T-cell (primary cell): ENCODE measurements at places on chromosomes 11 and 22. TPM values are rescaled to one million over a fixed set of nuclear protein-coding genes. Genes with fewer than 3 reads are reported as not detected.
A peak's percentile ranks its signal among the peaks of the same experiment; 100 is the strongest.

The APOBEC3A gene
- total RNA-seq = not detected

The NCAM1 gene
- total RNA-seq = 0.90 TPM

The MTA2 gene
- total RNA-seq = 151 TPM

The C11orf16 gene
- total RNA-seq = not detected

The CRKL gene
- 87.7 TPM for total RNA-seq

The PLA2G3 gene
- not detected for total RNA-seq

DNA sequence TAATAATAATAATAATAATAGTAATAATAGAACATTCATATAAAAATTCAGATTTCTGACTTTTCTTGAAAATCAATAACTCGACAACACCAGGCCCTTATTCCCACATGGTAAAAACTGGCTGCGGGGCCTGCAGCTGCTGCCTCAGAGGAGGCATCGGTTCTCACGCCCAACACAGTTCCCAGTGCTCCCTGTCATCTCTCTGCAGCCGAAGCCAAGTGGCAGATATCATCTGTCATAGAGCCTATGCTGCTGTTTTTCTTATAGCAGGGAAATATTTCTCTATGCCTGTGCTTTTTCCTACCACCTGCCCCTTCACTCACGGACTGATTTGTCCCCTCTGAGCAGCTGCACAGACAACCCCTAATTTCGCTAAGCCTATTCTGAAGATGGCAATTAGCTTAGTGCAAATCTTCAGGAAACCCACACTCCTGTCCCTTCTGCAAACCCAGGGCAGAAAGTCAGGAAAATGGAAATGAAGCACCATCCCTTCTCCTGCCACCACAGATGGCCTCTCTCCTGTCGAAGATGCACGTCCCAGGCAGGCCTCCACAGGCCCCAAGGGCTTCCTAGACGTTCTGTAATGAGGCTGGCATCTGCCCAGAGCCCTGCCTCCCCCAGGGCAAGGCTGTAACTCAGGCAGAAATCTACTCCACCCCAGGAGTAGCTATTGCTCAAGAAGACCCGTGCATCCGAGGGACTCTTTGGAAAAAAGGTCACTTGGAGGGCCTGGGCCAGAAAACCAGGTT lies 66.7 kb downstream of the SYN3 start:
- H3K4me1 ChIP-seq = no peaks in the 10 kb centered on the region
- H3K36me3 ChIP-seq = no peaks in the 10 kb centered on the region
- no peak for DNase-seq
- no peak overlapping the region for H3K4me3 ChIP-seq

DNA sequence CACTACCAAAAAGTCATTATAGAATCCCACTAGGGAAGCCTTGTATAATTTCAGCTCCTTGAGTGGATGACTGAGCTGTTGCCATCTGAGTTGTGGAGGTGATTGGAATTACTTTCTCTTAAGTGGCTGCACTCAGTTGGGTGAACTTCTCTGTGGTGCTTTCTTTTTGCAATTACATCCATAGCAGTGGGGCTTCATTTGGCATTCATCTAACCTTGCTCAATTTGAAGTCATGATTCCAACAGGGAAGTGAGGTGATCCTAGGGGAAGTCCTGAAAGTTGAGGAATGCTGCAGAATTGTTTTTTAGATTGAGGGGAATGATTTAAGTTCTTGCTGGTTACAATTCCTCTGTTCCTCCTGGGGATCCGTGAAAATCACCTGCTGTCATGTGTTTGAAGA lies 39.6 kb downstream of the ARHGAP42 start:
- H3K27me3 ChIP-seq = no peaks in the 10 kb centered on the region
- H3K4me1 ChIP-seq = no peaks in the 10 kb centered on the region
- H3K4me3 ChIP-seq = no peak overlapping the region
- no peaks in the 10 kb centered on the region for H3K36me3 ChIP-seq
- H3K27ac ChIP-seq = no peak overlapping the region

GRCh38 chr11:72413914-72414628 lies 20.3 kb downstream of the CLPB start:
- peaks cover 3% of the 10 kb centered on the region for H3K36me3 ChIP-seq
- no peak overlapping the region for H3K27ac ChIP-seq
- H3K4me3 ChIP-seq = no peak overlapping the region
- H3K4me1 ChIP-seq = no peaks in the 10 kb centered on the region
- DNase-seq = peak; percentile 58

DNA sequence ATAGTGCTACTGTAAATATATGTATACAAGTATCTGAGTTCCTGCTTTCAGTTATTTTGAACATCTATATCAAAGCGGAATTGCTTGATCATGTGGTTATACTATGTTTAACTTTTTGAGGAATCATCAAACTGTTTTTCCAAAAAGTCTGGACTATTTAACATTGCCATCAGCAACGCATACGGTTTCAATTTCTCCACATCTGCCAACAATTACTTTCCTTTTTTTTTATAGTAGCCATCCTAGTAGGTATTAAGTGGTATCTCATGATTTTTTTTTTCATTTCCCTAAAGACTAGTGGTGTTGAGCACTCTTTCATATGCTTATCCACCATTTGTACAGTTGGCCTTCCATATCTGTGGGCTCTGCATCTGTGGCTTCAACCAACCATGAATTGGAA lies 1.3 kb upstream of the UBE4A start:
- H3K4me3 ChIP-seq = no peak overlapping the region
- H3K4me1 ChIP-seq = peaks cover 23% of the 10 kb centered on the region
- no peaks in the 10 kb centered on the region for H3K27me3 ChIP-seq
- H3K27ac ChIP-seq = peak overlapping the region; percentile 82

GRCh38 chr11:10628508-10629236 lies 60.2 kb upstream of the LYVE1 start:
- H3K4me1 ChIP-seq = peaks cover 26% of the 10 kb centered on the region
- H3K36me3 ChIP-seq = no peaks in the 10 kb centered on the region
- no peak overlapping the region for H3K27ac ChIP-seq
- no peaks in the 10 kb centered on the region for H3K27me3 ChIP-seq
- peak; percentile 32 for DNase-seq
- no peak overlapping the region for H3K4me3 ChIP-seq

DNA sequence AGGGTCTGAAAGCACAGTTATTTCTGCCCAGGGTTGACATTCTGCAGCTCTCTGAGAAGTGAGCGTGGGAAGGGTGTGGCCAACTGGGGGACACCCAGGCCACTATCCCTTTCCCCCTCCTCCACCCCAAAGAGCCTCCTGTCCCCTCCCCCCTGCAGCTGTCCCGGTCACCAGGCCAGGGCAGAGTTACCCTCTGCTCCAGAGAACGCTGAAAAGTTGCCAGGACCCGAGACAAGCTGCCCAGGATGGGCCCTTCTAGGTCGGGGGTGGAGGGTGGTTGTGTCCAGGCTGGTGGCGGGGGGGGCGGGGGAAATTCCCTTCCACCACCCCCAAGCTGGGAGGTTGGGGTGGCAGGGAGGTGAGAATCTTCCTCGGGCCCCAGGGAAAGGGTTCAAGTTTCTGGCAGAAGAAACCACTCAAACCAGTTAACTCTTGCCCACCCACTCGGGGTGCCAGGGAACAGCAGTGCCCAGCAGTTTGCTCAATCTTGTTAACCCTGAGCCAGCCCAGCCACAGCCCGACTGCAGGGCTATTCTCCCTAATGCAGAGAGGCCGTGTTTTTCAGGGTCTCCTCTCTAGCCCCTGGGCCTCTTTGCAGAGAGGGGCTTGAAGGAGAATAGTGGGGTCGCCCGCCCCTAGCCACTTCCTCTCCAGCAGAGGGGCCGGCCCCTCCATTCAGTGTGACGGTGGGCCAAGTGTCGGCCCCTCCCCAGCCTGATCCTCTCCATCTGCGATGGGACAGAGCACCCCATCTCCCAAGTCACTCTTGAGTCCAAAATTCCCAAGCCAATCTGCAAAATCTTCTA lies 697 bp downstream of the LGALS1 start:
- peak overlapping the region; percentile 96 for H3K27ac ChIP-seq
- peak overlapping the region; percentile 91 for H3K4me3 ChIP-seq
- H3K36me3 ChIP-seq = no peaks in the 10 kb centered on the region
- peaks cover 76% of the 10 kb centered on the region for H3K4me1 ChIP-seq
- no peaks in the 10 kb centered on the region for H3K27me3 ChIP-seq

- H3K27ac ChIP-seq = no peak overlapping the region
- H3K4me1 ChIP-seq = no peaks in the 10 kb centered on the region
- no peak for DNase-seq
- peaks cover 8% of the 10 kb centered on the region for H3K27me3 ChIP-seq
These were observed 77.4 kb downstream of the CWC15 start for GRCh38 chr11:94895971-94896370.

DNA sequence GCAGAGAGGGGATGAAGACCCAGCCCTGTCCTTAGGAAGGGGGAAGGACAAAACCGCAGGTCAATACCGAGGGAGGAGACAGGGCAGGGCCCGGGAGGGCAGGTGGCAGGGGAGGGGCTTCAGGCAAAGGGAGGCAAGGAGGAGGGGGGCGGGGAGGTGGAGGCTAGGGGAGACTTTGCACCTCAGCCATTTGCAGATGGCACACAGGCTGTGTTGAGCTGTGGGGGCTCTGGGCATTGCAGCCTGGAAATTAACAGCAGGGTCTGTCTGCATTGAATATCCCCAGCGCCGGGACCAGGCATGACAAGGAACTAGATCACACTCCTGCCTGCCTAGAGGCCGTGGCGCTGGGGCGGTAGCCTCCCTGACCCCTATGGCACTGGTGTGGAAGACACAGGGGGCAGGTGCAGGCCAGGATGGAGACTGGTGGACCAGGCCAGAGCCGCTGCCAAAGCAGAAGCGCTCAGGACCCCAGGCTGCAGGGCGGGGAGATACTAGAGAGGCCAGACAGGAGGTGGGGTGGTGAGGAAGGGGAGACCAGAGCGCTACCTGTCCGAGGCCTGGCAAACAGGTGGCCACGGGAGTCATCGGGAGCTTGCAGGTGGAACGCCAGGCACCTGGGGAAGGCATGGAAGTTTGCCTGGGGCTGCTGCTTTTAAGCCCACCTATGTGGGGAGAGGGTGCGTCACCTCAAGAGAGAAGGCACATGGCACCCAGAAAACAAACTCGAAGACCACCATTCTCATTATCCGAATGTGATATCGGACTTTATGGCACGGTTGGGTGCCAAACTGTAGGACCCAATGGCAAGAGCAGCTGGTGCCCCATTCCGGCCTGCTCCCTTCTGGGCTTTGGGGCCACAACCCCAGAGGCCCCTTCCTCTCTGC lies 11.5 kb downstream of the CBX6 start:
- no peak overlapping the region for H3K27ac ChIP-seq
- H3K36me3 ChIP-seq = peaks cover 11% of the 10 kb centered on the region
- H3K4me3 ChIP-seq = no peak overlapping the region
- H3K27me3 ChIP-seq = no peaks in the 10 kb centered on the region

- no peak overlapping the region for H3K4me3 ChIP-seq
- no peak overlapping the region for H3K27ac ChIP-seq
- no peaks in the 10 kb centered on the region for H3K4me1 ChIP-seq
- H3K27me3 ChIP-seq = no peaks in the 10 kb centered on the region
These were observed 254.1 kb downstream of the NTM start for GRCh38 chr11:131624531-131624930.

GRCh38 chr22:41525450-41526225 lies 18.6 kb downstream of the POLR3H start:
- DNase-seq = no peak
- peaks cover 30% of the 10 kb centered on the region for H3K4me1 ChIP-seq
- no peaks in the 10 kb centered on the region for H3K27me3 ChIP-seq

DNA sequence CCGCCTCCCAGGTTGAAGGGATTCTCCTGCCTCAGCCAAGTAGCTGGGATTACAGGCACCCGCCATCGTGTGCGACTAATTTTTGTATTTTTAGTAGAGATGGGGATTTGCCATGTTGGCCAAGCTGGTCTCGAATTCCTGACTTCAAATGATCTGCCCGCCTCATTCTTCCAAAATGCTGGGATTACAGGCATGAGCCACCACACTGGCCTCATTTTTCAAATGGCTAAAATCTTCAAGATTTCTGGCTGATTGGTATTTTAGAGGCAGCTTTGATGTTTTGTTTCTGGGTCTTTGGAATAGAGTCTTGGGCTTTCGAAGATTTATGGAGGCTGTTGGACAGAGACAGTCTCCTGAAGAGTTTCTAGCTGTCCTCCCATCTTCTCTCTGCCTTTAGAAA lies 5.8 kb upstream of the SLC3A2 start:
- no peaks in the 10 kb centered on the region for H3K36me3 ChIP-seq
- no peak overlapping the region for H3K4me3 ChIP-seq
- no peak overlapping the region for H3K27ac ChIP-seq
- no peaks in the 10 kb centered on the region for H3K4me1 ChIP-seq
- no peaks in the 10 kb centered on the region for H3K27me3 ChIP-seq

DNA sequence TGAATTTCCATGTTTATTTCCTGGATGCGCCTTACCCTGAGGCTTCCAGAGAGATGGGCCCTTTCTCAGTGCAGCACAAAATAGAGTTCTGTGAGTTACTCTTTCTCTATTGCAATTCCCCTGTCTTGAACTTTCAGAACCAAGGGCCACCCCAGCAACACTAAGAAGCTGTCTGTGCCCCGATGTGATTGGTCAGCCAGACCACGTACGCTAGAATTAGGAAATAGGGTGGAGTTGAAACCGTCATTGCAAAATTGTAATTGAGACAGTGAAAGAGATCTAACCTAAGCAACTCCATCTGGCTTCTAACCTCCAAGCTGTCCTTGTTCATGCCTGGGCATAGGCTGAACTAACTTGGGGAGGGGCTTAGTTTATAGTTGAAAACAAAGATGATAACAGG lies 981.3 kb downstream of the OPCML start:
- H3K27me3 ChIP-seq = no peaks in the 10 kb centered on the region
- H3K36me3 ChIP-seq = no peaks in the 10 kb centered on the region
- no peak for DNase-seq
- no peak overlapping the region for H3K4me3 ChIP-seq
- no peak overlapping the region for H3K27ac ChIP-seq

DNA sequence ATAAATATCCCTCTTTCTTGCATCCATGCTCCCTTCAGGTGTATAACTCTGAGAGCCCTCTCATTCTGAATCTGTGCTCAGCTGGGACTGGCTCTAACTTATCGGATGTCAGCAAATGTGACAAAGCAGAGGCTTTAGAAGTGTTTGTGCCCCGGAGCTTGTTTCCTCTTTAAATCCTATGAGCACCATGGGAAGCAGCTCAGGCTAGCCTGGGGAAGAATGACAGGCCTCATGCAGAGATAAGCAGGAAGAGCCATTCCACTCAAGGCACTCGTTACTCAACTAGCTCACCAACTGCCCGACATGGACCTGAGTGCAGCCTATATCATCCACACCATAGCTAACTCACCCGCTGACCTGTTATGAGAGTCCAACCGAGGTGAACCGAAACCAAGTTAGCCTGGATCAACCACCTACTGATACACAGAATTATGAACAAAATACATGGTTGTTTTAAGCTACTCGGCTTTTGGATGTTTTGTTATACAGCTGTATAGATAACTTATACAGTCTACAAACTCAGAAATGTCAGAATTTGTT lies 990.7 kb downstream of the NTM start:
- H3K36me3 ChIP-seq = no peaks in the 10 kb centered on the region
- no peaks in the 10 kb centered on the region for H3K27me3 ChIP-seq
- no peak overlapping the region for H3K27ac ChIP-seq
- no peaks in the 10 kb centered on the region for H3K4me1 ChIP-seq

DNA sequence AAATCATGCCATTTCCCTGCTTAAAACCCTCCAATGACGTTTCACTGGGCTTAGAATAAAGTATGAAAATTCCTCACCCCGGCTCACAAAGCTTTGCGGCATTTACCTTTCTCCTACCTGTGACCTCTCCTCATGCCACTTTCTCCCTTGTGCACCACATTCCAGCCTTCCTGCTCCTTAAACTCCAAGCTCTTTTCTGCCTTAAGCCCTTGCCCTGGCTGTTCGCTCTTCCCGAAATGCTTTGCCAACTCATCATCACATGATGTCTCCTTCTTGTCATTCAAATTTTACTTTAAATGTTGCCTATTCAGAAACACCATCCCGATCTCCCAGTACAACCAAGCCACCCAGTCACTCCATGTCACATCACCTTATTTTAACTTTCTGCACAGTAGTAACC lies 2.0 kb downstream of the PLEKHA7 start:
- H3K27me3 ChIP-seq = peaks cover 29% of the 10 kb centered on the region
- DNase-seq = no peak
- H3K4me3 ChIP-seq = no peak overlapping the region
- no peak overlapping the region for H3K27ac ChIP-seq
- no peaks in the 10 kb centered on the region for H3K36me3 ChIP-seq
